ENCODE measurements at places on chromosomes 13 and 19.

DNA sequence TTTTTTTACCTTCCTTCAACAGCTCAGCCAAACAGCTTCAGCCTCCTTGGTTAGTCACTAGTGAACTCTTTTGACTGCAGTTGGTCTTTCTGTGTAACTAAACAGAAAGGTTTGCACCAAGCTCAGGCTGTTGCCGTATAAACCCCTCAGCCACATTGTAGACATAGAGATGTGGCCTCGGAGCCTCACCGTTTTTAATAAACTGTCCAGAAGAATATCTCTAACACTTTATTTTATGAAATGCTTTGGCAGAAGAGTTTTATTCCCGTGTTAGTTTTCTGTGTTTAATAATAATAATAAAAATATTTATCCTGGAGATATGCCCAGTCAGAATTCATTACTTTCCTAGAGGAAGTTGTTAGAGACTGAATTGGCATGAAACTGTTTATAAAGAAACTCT is 171.7 kb upstream of the MAB21L1 start:
- no peak for DNase-seq

DNA sequence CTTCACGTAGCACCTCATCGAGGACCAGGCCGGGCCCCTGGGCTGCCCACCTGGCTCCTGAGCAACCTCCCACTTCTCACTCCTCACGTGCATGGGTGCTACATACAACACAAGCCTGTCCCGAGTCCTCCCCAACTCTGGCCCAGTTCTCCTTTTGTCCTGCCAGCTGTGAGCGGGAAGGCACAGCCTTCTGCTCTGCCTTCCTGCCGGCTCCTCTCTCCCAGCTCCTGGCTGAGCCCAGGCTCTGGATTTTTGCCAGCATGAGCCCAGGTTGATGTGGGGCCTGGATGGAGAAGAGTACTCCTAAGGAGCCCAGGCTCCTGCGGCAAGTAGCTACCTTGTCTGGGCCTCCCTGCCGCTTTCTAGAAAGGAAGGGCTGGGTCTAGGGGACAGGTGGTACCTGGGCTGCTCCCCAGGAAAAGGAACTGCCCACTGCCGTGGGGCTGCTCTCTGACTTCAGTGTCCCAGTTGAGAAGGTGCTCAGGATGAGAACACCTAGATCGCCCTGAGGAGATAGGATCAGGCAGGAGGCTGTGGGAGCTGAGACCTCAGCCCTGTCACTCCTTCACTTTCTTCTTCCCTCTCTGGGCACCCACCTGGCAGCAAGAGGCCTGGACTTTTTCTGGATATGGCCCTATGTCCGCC is 23.6 kb downstream of the LYL1 start:
- DNase-seq = no peak

DNA sequence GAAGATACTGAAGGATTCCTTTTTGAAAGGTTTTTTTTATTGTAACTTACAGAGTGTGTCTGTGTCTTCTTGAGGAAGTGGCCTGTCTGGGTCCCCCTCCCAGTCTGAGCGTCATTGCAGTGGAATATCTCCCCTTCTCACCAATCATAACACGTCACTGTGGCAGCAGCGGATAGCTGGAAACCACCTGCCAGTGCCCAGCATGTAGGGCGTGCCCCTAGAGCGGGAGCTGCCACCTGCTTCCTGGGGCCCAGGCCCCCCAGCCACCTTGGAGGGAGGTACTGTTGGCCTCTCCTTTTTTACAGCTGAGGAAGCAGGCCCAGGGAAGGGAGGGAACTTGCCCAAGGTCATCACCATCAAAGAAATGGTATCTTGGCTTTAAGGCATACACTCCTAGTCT is 4.6 kb upstream of the DNM2 start:
- DNase-seq = no peak

DNA sequence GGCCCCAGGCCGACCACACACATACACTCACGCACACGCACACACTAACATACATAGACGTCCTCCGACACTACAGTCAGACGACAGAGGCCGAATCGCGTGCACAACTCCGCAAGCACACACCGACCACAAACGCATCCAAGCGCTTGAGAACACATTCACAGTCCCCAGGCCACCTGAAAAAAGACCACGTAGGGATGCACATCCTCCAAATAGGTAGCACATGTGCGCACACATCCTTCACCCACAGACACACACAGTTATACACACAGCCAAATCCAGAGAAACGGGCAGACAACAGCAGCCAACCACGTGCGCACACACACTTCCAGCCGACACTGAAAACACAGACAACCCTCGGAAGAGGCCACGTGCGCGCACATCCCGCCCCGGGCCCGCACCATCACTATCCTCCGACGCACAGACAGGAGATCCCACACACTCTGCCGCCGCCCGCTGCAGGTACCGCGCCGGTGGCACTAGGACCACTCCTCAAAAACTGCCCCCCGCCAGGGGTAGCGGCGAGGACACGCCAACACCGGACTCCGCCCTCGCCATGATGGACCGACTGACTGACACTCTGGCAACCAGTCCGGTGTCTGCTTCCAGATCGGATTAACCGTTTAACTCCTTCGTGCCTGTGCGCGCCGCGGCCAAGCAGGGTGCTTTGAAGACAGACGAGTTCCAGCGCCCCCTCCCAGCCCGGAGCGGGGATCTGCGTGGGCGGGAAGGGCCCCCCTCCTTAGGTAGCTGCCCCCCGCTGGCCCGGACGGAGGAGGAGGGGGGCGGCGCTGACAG is 493 bp upstream of the PDE4A start:
- DNase-seq = no peak

DNA sequence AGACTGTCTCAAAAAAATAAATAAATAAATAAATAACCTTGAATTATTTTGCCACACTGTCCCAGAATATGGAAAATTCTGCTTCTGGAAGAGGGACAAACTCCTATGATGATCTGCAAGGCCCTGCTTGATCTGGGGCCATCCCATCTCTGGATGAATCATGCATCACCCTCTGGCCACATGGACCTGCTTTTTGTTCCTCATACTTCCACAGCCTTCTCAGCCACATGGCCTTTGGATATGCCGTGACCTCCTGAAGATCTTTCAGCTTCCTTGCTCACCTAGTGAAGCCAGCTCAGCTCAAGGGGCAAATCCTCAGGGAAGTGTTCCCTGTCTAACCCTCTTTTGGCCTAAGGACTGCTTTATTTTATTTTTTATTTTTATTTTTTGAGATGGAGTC is 10.3 kb downstream of the IER2 start:
- DNase-seq = no peak

- DNase-seq = no peak
Observed at GRCh38 chr13:44352671-44353070, 21.0 kb upstream of the SERP2 start.

DNA sequence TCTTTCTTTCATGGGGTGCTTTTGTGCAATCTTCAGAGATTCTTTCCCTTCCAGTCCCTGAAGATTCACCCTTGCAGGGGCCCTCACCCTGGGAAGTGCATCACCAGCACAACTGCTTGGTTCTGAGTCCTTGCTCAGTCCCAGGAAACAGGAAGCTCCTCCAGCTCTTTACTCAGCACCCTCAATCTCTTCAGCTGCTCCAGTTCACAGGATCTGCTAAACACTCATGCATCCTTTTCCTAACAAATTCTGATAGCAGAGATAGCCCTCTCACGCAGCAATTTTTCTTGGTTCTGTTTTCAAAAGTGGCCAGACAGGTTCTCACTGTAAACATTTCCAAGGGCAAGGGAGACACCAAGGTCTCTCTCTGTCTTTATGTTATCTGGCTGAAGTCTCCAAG is 823.1 kb downstream of the LIG4 start:
- DNase-seq = no peak

DNA sequence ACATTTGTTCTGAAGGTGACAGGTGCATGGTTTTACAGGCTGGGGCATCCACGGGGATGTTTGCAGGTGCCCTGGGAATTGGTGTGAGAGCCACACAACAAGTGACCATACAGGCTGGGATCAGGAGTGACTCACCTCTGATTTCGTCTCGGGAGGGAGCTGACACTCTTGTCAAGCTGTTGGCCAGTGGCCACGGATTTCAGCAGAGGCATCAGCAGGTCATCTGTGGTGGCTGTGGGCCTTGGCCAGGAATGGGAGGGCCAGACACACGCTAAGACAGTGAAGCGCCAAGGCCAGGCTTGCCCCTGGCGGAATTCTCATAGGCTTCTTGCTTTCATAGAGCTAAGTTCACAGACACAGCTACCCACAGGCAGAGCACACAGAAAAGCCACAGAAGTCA is 108.6 kb downstream of the HSPH1 start:
- DNase-seq = no peak

GRCh38 chr19:31268751-31269383 is 80.4 kb downstream of the TSHZ3 start:
- DNase-seq = no peak

- DNase-seq = no peak
Observed at GRCh38 chr13:23140492-23140891, 40.3 kb upstream of the SGCG start.

DNA sequence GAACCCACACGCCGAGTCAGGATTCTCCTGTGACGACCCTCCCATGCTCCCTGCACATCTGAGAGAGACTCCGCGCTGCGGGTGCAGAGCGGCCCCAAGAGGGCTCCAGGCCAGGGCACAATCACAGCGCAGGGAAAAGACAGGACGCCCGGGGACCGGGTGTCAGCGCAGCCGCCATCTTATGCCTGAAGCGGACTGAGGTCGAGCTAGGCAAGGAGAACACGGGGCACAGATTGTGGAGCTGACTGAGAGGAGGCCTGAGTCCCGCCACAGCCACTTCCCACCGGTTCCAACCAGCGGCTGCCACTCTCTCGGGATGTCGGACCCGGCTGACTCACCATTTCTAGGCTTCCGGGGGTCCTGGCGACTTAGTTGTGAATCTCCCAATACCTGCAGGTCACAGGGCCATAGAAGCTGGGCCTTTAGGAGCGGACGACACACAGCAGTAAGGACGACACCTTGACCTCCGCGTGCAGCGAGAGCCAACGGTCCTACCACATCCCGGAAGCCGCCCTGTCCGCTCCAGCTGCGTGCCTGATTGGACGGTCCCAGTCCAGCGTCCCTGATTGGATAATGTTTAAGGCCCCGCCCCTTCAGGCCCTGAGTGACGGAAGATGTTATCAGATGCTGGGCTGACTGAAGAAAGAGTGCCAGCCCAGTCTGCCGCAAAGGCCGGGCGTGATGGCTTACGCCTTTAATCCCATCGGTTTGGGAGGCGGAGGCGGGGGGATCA is at the start of gene ZNF728:
TSS of gene ZNF728 (minus strand) at position 487 of the 733 bp plus-strand sequence. CDS start at position 341, 146 bp downstream.
- no peak for DNase-seq

DNA sequence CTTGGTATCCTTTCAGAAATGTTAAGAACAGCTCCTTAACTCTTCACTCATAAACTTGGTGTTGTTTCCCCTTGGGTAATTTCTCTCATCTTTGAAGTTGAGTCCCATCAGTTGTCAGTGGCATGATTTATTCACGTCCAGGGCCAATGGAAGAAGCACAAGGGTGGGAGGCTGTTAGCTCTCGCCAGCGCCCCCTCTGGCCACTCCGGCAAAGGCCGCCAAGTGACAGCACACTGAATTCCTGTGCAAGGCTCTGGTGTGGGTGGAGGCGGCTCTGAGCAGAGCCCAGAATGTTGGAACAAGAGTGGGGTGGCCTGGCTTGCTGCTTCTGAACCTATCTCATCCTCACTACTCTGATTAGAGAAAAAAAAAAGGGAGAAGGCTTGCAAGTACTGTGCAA is 13.1 kb upstream of the MEDAG start:
- no peak for DNase-seq

DNA sequence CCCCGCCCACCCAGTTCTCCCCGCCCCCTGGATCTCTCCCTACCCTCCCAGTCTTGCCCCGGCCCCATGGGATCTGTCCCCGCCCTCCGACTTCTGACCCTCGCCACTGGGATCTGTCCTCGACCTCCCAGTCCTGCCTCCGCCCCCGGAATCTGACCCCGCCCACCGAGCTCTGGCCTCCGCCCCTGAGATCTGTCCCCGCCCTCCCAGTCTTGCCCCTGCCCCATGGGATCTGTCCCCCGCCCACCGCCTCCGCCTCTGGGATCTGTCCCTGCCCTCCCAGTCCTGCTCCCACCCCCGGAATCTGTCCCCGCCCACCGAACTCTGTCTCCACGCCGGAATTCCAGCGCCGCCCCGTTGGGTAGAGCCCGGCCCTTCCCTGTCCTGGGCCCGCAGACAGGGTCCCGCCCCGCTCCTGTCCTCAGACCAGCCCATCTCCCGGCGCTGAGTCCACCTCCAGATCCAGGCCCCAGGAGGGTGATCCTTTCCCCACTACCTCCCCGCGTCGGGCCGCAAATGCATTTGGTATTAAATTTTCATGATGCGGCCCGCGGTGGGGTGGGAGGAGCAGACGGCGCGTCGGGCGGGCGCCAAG is 1.5 kb upstream of the SLC17A7 start:
- DNase-seq = peak; percentile 32

DNA sequence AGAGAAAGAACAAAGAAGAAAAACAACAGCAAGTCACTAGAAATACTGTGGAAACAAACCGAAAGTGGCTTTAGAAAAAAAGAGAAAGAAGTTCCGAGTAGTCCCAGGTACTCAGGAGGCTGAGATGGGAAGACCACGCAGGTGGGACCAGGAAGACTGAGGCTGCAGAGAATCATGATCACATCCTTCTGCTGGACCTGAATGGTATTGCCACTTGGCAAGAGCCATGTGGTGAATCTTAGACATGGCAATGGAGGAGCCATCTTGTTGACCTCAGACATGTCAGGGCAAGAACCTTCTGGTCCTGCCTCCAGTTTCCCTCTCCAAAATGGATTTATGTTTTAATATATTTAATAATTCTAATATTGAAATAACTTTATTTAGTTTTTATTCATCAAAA is 37.4 kb upstream of the ZNF724 start:
- DNase-seq = no peak

GRCh38 chr19:56642711-56643459 is at the start of gene SMIM17:
Gene SMIM17 (plus strand): TSS chr19:56643159. CDS start chr19:56645668, 2,509 bp downstream.
- no peak for DNase-seq

GRCh38 chr13:73603646-73604045 is 530.6 kb downstream of the KLF12 start:
- DNase-seq = no peak

GRCh38 chr13:93268327-93269028 is 41.9 kb downstream of the GPC6 start:
- no peak for DNase-seq

GRCh38 chr19:18311502-18312091 is 11.3 kb downstream of the LSM4 start:
- DNase-seq = no peak

DNA sequence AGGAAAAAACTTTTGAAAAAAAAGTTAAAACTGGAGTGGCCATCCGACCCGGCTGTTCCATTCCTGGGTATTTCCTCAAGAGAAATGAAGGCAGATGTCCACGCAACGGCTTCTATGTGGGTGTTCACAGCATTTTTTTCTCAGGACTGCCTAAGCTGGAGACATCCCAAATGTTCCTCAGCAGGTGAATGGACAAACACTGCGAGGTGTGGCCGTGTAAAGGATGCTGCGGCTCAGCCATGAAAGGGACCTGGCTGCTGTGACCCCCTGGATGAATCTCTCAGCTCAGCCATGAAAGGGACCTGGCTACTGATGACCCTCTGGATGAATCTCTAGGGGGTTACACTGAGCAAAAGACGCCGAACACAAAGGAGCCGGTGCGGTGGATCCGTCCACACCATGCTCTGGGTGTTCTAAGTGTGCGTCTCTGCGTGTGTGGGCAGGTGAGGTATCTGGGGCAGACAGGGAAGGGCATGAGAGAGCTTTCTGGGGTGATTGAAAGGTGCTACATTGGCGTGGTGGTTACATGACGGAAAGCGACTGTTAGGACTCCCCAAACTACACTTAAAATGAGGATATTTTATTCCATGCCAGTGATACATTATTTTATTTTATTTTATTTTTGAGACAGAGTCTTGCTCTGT is 7.2 kb upstream of the ASPDH start:
- no peak for DNase-seq

GRCh38 chr13:40207001-40207478 is 459.4 kb downstream of the FOXO1 start:
- no peak for DNase-seq

GRCh38 chr13:109213714-109214113 is 572.7 kb downstream of the IRS2 start:
- no peak for DNase-seq
